ENCODE measurements at places on chromosomes 6 and 20.

DNA sequence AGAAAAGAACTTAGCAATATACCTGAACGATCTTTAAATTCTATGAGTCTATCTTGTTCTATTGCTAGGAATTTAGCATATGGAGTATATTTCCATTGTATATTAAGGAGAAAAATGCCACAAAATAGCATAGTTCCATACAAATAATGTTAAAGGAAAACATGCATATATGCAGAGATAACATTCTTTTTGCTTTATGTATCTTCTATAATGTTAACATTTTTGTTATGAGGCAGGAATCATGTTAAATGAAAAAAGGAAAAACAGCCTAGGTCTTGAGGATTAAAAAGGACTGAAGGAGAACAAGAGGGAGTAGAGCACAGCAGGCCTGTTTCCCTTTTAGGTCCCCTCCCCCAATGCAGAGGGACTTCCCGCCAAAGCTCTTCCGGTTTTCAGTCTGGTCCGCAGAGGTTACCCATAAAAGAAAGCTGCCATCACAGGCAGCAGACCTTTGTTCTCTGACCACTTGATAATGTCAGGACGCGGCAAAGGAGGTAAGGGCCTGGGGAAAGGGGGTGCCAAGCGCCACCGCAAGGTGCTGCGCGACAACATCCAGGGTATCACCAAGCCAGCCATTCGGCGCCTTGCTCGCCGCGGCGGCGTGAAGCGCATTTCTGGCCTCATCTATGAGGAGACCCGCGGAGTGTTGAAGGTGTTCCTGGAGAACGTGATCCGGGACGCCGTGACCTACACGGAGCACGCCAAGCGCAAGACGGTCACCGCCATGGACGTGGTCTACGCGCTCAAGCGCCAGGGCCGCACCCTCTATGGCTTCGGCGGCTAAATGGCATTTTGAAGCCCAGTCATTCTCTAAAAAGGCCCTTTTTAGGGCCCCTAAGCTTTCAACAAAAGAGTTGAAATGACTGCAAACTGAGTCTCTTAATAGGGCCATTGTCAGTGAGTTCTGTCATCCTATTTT is 108.4 kb upstream of the PRSS16 start:
- peak; percentile 58 for DNase-seq

GRCh38 chr20:41577129-41578009 is 40.8 kb downstream of the CHD6 start:
- no peak for DNase-seq

- DNase-seq = no peak
Measured at GRCh38 chr6:107943626-107944439, 14.2 kb downstream of the SEC63 start.

DNA sequence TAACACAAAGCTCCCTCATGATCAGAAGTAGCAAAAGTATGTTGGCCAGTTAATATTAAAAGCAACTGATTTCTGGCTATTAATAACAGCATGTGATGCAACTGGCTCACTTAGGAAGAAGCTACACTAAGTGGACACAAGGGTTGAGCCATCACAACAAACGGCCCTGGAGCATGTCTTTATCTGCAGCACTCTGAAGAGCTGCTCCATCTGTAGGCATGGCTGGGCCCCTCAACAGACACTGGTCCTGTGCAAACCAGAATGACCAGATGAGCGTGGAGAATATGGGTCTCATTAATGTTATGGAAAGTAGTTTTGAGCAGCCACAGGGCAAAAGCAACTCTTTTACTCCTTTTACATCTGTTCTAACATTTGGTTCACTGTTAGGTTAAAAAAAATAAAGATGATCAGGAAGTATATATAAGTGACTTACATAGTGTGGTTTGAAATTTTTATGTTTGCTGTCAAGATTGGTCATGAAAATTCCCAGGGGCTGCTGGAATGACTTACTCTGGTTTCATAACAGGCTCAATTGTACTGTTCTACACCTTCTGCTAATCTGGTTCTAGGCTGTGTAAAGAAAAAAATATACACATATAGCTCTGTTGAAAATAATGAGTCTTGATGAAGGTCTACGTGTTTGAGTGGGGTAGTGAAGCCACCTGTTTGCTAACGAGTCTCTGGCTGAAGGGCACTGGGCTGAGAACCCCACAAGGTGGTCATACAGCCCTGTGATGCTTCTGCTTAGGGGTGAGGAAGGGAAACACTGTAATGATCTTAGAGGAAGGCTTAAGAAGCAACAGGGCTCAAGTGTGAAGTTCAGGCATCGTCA is 58.1 kb downstream of the INSM1 start:
- no peak for DNase-seq

DNA sequence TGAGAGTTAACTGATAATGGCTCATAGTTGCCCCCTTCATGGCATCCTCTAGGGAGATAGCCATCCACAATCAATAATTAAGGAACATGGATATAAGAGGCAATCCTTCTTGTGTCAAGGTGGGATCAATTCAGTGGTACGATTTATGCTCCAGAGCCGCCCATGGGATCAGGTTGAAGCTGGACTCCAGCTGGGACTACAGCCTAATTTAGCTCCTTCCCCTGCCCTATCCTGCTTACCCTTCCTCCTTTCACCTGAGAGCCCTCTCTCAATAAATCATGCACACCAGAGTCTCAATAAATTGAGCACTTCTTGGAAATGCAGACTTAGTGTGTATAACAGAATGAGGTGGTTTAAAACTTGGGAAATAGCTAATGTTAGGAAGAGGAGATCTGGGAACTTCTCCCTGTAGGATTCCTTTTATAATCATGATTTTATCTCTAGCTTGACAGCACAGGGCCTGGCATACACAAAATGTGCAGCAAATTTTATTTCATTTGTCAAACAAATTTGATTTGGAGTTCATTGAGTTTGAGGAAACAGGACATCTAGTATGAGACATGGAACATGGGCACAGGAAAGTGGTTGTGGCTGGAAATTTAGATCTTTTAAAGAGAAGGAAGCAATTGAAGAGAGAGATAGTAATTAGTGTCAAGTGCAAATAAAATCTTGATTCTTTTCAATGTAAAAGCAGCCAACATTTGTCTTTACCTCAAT is 28.6 kb upstream of the OGFRL1 start:
- no peak for DNase-seq

- DNase-seq = no peak
Measured at GRCh38 chr20:37839432-37839827, 63.5 kb upstream of the VSTM2L start.

GRCh38 chr6:9412951-9413559 is 977.7 kb upstream of the SLC35B3 start:
- peak; percentile 29 for DNase-seq

DNA sequence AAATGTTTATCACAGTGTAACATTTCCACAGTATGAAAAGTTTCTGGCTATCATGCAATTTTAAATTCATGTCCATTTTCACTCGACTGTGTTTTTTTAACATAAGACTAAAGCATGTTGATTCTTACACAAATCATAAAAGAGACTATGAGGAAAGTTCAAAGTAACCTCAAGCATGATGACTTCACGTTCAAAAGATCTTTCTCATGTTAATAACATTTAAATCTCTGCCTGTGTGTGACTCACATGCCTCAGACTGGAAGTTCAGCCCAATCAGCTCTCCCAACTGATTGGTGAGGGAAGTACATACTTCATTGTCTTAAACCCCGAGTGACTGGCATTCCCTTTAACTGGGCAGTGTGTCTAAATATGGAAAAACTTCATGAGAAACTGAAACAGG is 37.4 kb downstream of the ATXN1 start:
- peak; percentile 97 for DNase-seq

GRCh38 chr20:33465481-33466302 is 22.1 kb upstream of the SNTA1 start:
- no peak for DNase-seq

GRCh38 chr6:111805511-111806164 is 67.6 kb downstream of the FYN start:
- peak; percentile 60 for DNase-seq

DNA sequence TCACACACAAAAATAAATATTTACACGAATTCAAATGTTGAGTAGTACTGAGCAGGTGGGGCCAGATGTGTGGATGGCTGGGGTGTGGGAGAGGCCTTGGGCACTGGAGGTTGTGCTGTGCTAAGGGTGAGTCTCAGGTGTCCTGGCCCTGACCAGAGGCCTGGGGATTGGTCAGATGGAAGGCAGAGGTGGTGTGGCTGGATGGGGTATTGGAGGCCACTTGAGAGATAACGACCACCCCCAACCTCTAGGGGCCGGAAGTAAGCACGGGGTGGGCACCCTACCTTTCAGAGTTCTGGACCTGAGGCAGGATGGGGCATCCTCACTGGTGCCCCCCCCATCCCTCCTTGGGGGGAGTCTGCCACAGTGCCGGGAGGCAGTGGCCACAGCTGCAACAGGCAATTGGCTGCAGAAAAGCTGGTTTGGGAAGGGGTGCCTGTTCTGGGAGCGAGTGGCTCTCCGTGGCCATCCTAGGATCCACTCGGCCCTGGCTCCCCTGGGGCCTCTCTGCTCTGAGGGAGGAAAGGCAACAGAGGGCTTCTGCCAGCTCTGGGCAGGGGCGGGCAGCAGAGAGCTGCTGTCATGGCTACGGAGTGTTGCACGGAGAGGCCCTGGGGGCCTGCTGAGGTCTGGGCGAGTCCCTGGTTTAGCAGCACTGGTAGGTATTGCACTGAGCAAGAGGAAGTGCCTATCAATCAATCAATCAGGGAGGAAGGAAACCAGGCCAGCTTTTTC is 87.6 kb downstream of the ASXL1 start:
- no peak for DNase-seq

- DNase-seq = no peak
Measured at GRCh38 chr6:170316071-170316470, 9.5 kb downstream of the FAM120B start.

GRCh38 chr6:84197708-84198107 is 29.7 kb downstream of the CEP162 start:
- no peak for DNase-seq

DNA sequence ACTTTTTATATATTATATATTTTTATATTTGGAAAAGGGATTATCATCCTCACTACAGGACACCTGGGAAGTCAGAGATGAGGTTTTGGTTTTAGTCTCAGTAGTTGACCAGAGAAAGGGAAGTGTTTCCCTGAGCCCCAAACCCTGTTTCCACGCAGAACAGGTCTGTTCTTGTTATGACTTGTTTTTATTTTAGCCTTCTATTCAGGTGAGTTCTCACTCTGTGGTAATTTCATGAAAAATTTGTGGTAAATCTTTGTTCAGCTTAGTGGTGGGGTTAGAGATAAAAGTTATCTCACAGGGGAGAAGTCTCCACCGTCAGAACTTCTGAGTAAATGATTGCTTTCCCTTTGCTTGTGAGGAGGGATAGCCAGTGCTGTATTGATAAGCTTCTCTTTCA is 224.9 kb downstream of the FARS2 start:
- no peak for DNase-seq

GRCh38 chr20:50110141-50111047 is 2.6 kb downstream of the UBE2V1 start:
- no peak for DNase-seq

DNA sequence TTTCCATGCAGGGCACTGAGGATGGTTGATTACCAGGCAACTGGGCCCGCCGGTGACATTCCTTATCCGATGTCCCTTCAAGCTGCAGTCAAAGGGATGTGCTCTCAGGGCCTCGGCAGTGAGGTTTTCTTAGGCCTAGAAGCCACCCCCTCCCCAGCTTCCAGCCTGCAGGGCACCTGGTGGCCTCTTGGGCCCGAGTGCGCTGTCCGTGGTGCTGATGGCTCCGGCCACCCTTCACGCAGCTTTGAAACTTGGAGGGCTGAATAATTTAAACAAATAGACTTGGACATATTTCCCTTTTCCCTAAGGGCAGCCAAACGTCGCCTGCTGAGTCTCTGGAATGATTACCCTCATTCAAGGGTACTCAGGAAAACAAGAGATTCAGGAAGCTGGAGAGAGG is 8.9 kb upstream of the MLN start:
- peak; percentile 7 for DNase-seq

- no peak for DNase-seq
Measured at GRCh38 chr6:159261995-159262394, 92.8 kb downstream of the FNDC1 start.

DNA sequence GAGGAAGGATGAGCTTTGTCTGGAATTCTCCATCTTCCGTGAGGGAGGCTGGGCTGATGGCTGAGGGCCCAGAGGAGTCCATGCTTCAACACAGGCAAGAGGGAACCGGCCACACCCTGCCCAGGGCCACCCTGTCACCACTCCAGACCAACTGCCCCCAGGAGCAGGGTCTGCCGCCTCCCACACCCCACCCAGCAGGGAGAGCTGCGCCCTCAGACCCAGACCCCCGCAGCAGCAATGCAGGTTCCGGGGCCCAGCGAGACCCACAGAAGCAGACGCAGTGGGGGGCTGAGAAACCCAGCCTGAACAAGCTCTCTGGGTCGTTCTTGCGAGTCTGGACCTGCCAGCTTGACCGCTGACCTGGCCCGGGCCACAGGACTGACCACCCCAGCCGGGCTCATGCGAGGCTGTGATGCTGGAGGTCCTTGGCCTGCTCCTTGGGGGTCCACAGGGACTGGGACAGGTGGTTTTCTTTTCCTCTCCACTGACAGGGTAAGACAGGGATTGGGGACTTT is 25.0 kb downstream of the FRMD1 start:
- no peak for DNase-seq

DNA sequence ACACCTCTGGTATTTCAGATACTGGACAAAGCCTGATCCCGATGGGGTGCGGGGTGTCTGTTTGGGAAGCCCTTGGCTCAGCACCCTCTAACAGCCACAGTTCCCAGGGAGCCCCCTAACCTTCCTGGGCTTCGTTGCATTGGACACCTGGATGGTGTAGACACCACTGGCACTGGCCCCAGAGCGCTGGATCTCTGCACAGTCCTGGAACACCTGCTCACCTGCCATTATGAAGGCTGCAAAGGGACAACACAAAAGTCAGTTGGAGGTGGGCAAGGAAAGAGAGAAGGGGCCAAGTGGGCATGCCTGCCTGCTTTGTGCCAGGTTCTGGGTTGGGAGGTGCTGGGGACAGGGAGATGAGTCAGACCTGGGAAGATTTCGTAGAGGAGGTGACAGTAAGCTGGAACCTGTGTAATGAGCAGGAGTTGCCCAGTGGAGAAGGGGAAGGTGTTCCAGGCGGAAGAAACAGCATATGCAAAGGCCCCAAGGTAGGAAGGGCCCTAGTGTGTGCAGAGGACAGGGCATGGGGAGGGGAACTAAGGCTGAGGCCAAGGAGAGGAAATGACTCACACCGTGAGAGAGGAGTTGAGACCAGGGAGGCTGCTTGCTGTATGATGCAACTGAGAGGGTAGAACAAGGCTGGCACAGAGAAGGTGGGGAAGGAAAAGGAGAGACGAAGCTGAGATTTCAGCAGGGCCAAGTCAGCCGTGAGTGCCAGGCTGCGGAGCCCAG is 34.9 kb downstream of the ANGPT4 start:
- DNase-seq = peak; percentile 74

DNA sequence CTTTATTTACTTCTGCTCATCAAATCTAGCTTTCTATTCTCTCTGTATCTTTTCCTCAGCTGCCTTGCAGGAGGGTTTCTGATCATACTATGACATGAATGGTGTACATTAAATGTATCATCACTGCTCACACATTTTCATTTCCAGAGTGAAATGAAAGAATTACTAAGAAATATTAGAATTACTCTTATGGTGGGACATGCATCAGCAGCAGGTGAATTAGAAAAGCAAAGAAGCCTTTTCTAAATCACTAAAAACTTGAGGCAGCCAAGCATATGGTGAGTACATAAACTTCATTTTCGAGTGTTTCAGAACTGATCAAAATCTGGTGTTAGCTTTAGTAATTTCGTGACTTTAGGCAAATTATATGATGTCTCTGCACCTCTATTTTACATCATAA is 23.6 kb downstream of the IL17A start:
- no peak for DNase-seq

All from HCEC 1CT (cell line).